ENCODE measurements at places on chromosomes 11 and 22.

GRCh38 chr11:43582863-43583462 is 97.6 kb upstream of the HSD17B12 start:
- H3K4me1 ChIP-seq = peaks cover 7% of the 10 kb centered on the region
- H3K27me3 ChIP-seq = peaks cover 57% of the 10 kb centered on the region
- no peak overlapping the region for H3K4me3 ChIP-seq
- no peaks in the 10 kb centered on the region for H3K36me3 ChIP-seq
- H3K27ac ChIP-seq = no peak overlapping the region

- H3K4me3 ChIP-seq = no peak overlapping the region
- H3K4me1 ChIP-seq = no peaks in the 10 kb centered on the region
- H3K27ac ChIP-seq = no peak overlapping the region
- peaks cover 4% of the 10 kb centered on the region for H3K27me3 ChIP-seq
- no peaks in the 10 kb centered on the region for H3K36me3 ChIP-seq
- DNase-seq = no peak
These were observed 11.8 kb downstream of the CELSR1 start for GRCh38 chr22:46525389-46526243.

- H3K36me3 ChIP-seq = no peaks in the 10 kb centered on the region
- no peak for DNase-seq
- H3K27me3 ChIP-seq = no peaks in the 10 kb centered on the region
- H3K4me3 ChIP-seq = no peak overlapping the region
These were observed 1306.6 kb downstream of the BRD1 start for GRCh38 chr22:48520884-48521588.

DNA sequence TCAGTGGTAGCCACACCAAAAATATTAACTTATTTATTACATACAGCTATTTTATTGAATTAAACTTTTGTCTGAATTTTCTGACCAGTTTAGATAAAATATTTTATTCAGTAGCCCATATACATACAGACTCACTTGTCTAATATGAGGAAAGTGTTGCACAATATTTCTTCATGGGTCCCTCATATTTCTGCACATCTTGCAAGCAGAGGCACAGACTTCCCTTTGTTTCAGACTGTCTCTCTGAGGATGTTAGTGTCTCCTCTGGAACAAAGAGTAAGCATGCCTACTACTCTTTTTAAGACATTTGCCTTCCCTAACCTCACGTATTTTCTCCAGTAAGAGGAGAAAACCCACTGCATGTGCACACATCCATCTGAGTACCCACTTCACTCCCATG is 81.2 kb downstream of the OR5AK2 start:
- H3K27me3 ChIP-seq = no peaks in the 10 kb centered on the region
- no peak for DNase-seq
- no peak overlapping the region for H3K27ac ChIP-seq
- no peak overlapping the region for H3K4me3 ChIP-seq
- no peaks in the 10 kb centered on the region for H3K36me3 ChIP-seq

- no peaks in the 10 kb centered on the region for H3K4me1 ChIP-seq
- H3K4me3 ChIP-seq = no peak overlapping the region
- no peaks in the 10 kb centered on the region for H3K27me3 ChIP-seq
- no peak for DNase-seq
These were observed 2197.0 kb upstream of the RAG2 start for GRCh38 chr11:38795027-38795426.

DNA sequence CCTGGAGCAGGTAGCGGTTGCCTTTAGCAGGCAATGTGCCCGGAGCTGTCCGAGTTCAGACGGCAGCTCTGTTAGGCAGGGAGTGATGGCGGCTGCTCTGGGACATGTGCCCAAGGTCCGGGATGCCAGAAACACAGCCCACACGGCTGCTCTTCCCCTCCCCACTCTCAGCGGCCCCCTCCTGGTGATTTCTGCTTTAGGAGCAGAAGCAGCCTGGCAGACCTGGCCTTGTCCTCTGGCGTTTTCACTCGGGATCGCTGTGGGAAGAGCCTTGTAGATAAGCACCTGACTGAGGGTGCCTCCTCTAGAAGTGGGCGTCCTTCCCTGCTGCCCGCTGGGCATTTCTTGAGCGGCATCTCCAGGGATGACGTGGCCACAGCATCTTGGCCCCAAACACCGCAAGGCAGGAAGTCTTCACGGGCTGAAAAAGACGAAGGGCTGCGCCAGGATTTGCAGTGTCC is 392.2 kb downstream of the TBC1D22A start:
- no peaks in the 10 kb centered on the region for H3K4me1 ChIP-seq
- H3K27ac ChIP-seq = no peak overlapping the region
- H3K4me3 ChIP-seq = no peak overlapping the region

All from activated T-helper 1 cell treated with anti-CD3 and anti-CD28 coated beads, Interleukin-12 subunit alpha, Interleukin-12 subunit beta, Interleukin-2, Interleukin-4 antibody, amounts not matched to agents 30 ng/mL and 10 ng/mL and 1 ng/mL, durations not matched to agents 14 hours and 24 hours and 36 hours (primary cell).